ENCODE measurements at places on chromosomes 2 and 18.
A peak's percentile ranks its signal among the peaks of the same experiment; 100 is the strongest.

DNA sequence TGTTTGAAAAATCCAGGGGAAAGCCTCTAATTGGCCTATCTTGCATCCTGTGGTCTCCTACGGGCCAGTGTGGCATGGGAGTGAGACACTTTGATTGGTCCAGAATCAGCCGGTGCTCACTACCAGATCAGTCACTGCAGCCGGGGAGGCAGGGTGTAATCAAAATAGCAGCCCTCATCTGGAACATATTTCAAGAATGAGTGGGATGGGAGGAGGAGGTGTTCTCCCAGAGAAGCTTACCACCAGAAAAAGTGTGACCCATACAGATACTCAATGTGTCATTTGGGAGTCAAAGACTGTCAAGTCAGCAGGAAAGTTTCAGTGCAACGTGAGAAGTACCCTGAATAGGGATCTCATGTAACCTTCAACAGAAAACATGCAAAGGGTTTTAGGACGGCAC is 393.9 kb upstream of the SLC14A2 start:
- no peaks in the 10 kb centered on the region for H3K36me3 ChIP-seq
- peak; percentile 56 for ATAC-seq
- no peak overlapping the region for H3K4me3 ChIP-seq
- H3K4me1 ChIP-seq: no peaks in the 10 kb centered on the region

DNA sequence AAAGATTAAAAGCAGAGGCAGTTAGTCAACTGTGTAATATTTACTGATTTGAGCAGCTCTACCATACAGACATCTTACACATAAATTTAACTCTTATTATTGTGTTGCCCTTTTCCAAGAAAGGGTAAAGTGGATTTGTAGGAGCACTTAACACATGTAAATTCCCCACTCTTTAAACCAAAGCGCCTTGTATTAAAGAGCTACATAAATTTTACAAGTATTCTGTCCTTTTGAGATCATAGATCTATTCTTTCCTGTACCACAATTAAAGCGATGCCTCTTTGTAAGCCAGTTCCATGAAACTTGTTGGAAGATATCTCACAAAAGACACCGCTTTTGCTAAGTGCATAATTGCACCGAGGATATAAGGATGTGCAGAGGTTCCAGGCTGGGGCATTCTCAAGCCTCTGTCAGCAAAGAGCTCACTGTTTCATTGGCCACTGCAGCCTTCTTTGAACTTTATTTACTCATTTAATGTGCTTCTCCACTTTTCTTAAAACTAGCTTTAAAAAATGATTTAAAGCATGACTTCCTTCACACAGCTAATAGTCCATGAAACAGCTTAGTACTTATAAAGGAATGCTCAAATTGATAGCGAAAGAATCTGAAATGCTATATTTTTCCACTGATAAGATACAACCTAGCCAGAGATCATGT is 520.0 kb upstream of the TCF4 start:
- no peak overlapping the region for H3K4me3 ChIP-seq
- H3K27ac ChIP-seq: no peak overlapping the region
- no peaks in the 10 kb centered on the region for H3K4me1 ChIP-seq
- ATAC-seq: no peak
- H3K36me3 ChIP-seq: no peaks in the 10 kb centered on the region

- H3K27me3 ChIP-seq: no peaks in the 10 kb centered on the region
- H3K36me3 ChIP-seq: no peaks in the 10 kb centered on the region
- H3K27ac ChIP-seq: no peak overlapping the region
Measured at GRCh38 chr2:9830685-9831410, 12.4 kb upstream of the TAF1B start.

- H3K4me1 ChIP-seq: no peaks in the 10 kb centered on the region
- H3K36me3 ChIP-seq: no peaks in the 10 kb centered on the region
- H3K27ac ChIP-seq: no peak overlapping the region
- ATAC-seq: no peak
- peaks cover 3% of the 10 kb centered on the region for H3K27me3 ChIP-seq
Measured at GRCh38 chr2:58739033-58739432, 497.9 kb upstream of the FANCL start.

DNA sequence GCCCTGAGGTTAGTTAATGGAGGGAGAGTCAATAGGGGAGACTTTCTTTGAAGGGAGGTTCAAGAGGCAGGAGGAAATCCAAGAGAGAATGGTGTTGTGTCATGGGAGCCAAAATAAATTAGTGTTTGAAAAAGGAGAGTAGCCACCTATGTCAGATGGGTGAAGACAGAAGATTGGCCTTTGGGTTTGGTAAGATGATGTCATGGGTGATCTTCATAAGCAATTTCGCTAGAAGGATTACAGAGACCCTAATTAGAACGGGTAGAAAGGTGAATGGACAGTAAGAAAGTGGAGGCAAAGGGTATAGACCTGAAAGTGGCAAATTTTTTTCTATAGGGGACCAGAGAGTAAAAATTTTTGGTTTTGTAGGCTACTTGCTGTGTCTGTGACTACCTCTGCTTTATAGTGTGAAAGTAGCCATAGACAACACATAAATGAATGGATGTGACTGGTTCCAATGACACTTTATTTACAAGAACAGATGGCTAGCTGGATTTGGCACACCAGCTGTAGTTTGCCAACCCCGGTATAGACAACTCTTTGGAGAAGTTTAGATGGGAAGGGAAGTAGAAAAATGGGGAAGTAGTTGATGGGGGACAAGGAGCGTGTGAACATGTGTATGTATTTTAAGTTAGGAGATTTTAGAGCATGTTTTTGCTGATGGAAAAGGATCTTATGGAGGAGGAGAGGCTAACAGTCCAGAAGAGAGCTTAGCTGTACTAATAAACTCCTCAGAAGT is 9.3 kb downstream of the STAMBP start:
- H3K4me1 ChIP-seq: peaks cover 19% of the 10 kb centered on the region
- no peak overlapping the region for H3K27ac ChIP-seq
- H3K27me3 ChIP-seq: no peaks in the 10 kb centered on the region
- H3K4me3 ChIP-seq: no peak overlapping the region
- peaks cover 94% of the 10 kb centered on the region for H3K36me3 ChIP-seq

DNA sequence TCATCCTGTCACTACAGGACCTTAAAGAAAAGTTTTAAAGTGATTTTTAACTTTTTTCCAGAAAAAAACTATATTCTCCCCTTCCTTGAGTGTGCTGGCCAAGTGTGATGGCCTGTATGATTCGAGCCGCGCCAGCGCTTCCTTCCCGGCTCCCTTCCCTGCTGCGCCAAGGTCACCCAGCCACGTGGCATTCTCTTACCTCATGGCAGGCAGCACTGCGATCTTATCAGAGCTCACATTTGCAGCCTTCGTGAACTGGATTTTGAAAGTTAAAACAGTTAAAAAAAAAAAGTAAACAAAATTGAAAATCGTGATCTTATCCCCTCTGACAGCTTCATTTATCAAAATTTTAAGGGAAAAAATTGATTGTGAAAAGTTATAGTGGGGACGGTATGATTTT is 279.8 kb downstream of the PTGR3 start:
- no peak overlapping the region for H3K4me3 ChIP-seq
- no peak for ATAC-seq
- peaks cover 15% of the 10 kb centered on the region for H3K36me3 ChIP-seq
- H3K27ac ChIP-seq: no peak overlapping the region
- no peaks in the 10 kb centered on the region for H3K27me3 ChIP-seq

DNA sequence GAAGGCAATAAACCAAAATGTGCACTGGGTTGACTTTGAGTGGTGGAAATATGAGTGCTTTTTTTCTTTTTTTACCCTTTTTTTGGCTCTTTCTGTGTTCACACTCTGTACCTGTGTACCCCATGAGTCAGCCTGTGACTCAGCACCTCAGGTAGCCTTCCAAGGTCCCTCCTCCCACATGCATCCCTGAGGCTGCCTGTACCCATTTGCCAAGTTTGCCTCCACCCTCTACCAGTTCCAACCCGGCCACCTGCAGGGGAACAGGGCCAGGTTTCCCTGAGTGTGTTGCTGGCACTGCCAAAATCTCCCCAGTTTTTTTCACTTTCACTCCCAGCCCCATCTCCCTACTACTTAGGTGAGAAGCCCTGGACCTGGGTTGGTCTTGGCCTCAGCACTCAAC is 14.0 kb downstream of the CXCR1 start:
- ATAC-seq: no peak
- no peak overlapping the region for H3K27ac ChIP-seq
- peaks cover 10% of the 10 kb centered on the region for H3K27me3 ChIP-seq
- no peaks in the 10 kb centered on the region for H3K36me3 ChIP-seq

GRCh38 chr2:99726691-99727090 is 236.9 kb upstream of the REV1 start:
- no peaks in the 10 kb centered on the region for H3K27me3 ChIP-seq
- H3K27ac ChIP-seq: no peak overlapping the region
- no peaks in the 10 kb centered on the region for H3K36me3 ChIP-seq
- no peaks in the 10 kb centered on the region for H3K4me1 ChIP-seq
- ATAC-seq: no peak

- no peaks in the 10 kb centered on the region for H3K4me1 ChIP-seq
- ATAC-seq: no peak
- H3K27ac ChIP-seq: no peak overlapping the region
Measured at GRCh38 chr2:30968660-30969397, 161.6 kb upstream of the CAPN13 start.

DNA sequence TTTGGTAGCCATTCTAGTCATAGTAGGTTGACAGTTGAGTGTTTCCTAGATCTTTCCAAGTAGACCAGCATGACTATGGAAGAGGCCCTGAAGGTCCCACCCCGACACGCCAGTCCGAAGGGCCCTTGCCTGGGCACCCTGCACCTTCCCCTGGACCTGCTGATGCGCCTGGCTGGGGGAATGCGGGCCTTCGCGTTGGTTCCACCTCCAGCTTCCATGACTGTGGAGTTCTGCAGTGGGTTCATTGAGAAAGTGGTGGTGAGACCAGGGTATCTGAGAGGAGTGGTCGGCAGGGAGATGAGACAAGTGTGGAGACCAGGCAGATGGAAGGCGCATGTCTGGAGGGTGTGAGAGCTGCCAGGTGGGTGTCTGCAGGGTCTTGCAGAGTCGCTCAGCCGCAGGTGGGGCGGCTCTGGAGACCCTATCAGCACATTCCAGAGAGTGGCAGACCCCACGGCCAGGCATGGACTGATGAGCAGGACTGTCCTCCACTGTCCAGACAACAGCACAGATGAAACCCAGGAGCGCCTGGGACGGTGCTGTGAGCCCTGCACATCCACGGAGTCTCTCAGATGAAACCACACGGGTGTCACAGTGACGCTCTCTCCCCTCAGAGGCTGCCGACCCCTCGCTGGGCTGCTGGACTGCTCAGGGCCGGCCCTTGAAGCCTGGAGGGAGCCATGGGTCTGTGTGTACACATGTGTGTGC is 182.5 kb upstream of the HDAC4 start:
- peaks cover 5% of the 10 kb centered on the region for H3K4me1 ChIP-seq
- no peak overlapping the region for H3K27ac ChIP-seq
- no peak for ATAC-seq
- no peaks in the 10 kb centered on the region for H3K27me3 ChIP-seq

DNA sequence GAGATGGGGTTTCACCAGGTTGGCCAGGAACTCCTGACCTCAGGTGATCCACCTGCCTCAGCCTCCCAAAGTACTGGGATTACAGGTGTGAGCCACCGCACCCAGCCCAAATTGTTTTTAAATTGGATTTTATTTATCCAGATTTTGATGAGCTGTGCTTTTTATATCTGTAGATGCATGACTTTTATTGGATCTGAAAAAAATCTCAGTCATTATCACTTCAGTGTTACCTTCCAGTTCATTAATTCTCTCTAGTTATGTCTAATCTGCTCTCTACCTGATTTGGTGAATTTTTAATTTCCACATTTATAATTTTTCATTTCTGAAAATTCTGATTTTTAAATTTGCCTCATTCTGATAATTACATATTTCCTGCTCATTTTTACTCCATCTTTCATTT is 13.5 kb downstream of the AGFG1 start:
- peaks cover 42% of the 10 kb centered on the region for H3K4me1 ChIP-seq
- H3K27ac ChIP-seq: no peak overlapping the region
- ATAC-seq: no peak
- H3K27me3 ChIP-seq: no peaks in the 10 kb centered on the region
- H3K4me3 ChIP-seq: peak overlapping the region; percentile 5

- peak; percentile 70 for ATAC-seq
- no peaks in the 10 kb centered on the region for H3K4me1 ChIP-seq
- no peaks in the 10 kb centered on the region for H3K36me3 ChIP-seq
Measured at GRCh38 chr2:126886211-126886915, 12.3 kb upstream of the TEX51 start.

GRCh38 chr2:108933691-108934117 is 55.3 kb downstream of the EDAR start:
- H3K4me1 ChIP-seq: peaks cover 6% of the 10 kb centered on the region
- ATAC-seq: no peak
- no peak overlapping the region for H3K27ac ChIP-seq
- no peaks in the 10 kb centered on the region for H3K27me3 ChIP-seq

DNA sequence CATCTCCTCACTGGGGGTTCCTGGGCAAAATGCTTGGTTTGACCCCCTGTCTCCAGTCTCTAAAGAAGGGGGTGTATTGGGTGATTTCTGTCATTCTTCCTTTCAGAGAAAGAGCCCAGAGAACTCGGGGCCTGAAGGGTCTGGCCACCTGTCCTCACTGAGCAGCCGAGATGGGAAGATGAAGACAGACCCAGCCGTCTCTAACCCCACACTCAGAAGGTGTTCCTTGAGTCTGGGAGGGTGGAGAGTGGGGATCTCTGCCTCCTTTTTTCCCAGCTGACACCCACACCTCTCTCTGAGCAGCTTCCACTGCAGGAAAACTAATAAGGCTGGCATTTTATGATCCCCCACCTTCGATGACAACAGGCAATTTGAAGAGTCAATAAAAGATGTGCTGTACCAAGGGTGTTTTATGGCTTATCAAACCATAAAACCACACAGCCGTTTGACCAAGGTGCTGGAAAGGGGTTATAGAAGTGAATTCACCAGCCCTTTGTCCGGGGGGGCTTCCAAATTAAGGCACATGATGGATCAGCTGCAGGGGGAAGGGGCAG is 213.8 kb downstream of the SMAD2 start:
- H3K27ac ChIP-seq: no peak overlapping the region
- H3K36me3 ChIP-seq: no peaks in the 10 kb centered on the region
- H3K27me3 ChIP-seq: peaks cover 18% of the 10 kb centered on the region
- ATAC-seq: no peak
- no peak overlapping the region for H3K4me3 ChIP-seq

- H3K27ac ChIP-seq: no peak overlapping the region
- no peaks in the 10 kb centered on the region for H3K36me3 ChIP-seq
- H3K4me1 ChIP-seq: no peaks in the 10 kb centered on the region
- H3K27me3 ChIP-seq: peaks cover 3% of the 10 kb centered on the region
Measured at GRCh38 chr2:165064743-165065142, 109.4 kb upstream of the SLC38A11 start.

GRCh38 chr2:158544998-158545397 is 88.2 kb downstream of the PKP4 start:
- H3K27me3 ChIP-seq: no peaks in the 10 kb centered on the region
- no peak overlapping the region for H3K4me3 ChIP-seq
- no peak for ATAC-seq
- H3K27ac ChIP-seq: no peak overlapping the region
- H3K4me1 ChIP-seq: peaks cover 14% of the 10 kb centered on the region

DNA sequence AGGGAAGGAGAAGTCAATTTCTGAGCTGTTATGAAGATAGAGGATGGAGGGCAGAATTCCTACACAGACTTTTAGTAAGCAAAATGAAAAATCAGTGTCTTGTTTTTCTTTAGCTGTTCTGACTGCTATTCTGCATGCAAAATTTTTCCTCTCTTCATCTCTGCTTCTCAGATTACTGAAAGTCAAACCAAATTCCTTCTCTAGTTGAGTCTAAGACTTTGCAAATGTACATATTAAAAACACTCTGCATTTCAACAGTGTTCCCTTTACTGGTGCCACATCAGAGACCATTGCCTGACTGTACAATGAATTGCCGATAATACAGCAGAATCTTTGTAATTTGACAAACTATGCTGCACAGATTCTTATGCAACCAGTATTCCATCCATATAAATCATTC is 198.8 kb downstream of the EXOC6B start:
- H3K27ac ChIP-seq: no peak overlapping the region
- H3K4me3 ChIP-seq: no peak overlapping the region
- no peaks in the 10 kb centered on the region for H3K27me3 ChIP-seq
- no peak for ATAC-seq
- H3K36me3 ChIP-seq: no peaks in the 10 kb centered on the region
